ENCODE measurements at places on chromosomes 4 and X.

DNA sequence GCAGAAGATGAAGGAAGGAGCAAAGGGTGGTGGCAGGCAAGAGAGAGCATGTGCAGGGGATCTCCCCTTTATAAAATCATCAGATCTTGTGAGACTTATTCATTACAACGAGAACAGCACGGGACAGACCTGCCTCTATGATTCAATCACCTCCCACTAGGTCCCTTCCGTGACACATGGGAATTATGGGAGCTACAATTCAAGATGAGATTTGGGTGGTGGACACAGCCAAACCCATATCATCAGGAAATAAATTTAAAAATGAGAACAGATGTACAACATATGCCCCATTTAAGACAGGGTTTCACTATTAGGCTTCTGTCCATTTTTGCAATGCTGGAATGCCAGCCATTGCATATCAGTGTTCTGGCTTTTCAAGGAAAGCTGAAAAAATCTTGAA lies 346.7 kb upstream of the SLIT2 start:
- DNase-seq = no peak

DNA sequence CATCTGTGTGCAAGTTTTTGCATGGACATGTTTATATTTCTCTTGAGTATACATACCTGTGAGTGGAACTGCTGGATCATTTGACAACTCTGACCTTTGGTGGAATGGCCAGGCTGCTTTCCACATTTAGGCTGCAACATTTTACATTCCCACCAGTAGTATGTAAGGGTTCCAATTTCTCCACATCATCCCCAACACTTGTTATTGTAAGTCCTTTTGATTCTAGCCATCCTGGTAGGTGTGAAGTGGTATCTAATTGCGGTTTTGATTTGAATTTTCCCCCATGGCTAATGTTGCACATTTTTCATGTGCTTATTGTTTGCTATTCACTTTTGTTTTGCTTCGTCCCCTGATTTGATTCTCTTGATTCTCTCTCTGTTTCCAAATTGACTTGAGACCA lies 16.4 kb downstream of the DLG3 start:
- no peak for DNase-seq

GRCh38 chrX:136679531-136679930 lies 31.6 kb downstream of the CD40LG start:
- no peak for DNase-seq

DNA sequence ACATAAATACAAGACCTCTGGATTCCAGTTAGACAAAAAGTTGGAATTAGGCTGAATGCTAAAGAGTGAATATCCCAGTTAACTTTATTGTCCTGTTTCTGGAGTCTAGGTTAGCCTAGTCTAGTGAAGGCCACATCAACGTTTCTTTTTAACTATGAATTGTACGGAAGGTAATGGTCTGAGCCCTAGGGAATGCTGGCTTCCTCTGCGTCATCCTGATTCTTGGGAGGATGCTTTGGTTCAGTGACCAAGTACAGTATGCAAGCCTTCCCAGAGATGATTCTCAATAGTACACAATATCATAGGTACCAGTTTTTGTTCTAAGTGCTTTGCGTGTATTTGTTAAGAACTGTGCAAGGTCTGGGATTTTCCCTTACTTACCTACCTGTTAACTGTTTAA lies 11.8 kb downstream of the DIAPH2 start:
- DNase-seq = no peak

- DNase-seq = no peak
Observed at GRCh38 chr4:96523611-96524010, 683.7 kb downstream of the PDHA2 start.

DNA sequence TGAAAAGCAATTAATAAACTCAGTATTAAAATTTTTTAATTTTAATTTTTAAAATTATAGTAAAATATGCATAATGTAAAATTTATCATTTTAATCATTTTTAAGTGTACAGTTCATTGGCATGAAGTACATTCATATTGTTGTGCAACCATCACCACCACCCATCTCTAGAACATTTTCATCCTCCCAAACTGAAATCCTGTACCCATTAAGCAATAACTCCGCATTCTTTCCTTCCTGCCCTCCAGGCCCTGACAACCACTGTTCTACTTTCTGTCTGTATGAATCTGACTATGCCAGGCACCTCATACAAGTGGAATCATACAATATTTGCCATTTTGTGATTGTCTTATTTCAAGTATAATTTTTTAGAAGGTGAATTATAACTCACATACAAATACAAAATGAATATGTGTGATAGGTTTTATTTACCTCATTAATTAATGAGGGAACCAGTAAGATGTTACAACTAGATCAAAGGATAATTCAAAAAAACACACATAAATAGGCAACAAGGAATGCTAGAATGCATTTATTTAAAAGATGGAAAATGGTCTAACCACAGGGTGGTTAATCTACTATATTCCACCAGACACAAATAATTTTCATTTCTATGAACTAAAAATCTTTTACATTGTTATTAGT lies 13.1 kb upstream of the AFF1 start:
- DNase-seq = no peak

DNA sequence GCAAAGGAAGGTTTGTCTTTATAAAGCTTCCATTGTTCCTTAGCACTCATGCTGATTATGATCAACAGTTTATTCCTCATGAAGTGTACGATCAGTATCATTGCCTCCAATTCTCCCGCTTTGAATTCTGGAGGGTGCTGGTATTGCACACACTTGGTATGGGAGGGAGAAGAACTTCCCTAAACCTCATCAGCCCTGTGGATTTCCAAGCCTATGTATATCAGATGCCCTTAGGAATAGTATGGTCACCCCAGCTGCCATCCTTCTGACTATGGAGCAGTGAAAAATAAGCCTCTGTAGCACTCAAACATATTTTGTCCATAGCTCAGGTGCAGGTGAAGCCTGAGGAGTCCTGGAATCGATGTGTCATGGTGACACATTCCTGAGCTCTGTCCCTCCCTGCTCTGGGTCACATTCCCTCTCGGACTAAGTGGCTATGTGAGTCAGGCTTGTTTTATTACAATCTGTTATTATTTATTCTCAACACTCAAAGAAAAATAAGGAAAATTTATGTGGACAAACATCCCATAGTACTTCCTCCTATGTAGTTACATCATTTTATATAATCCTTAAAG lies 2.0 kb upstream of the ZDHHC9 start:
- DNase-seq = no peak

GRCh38 chr4:79292008-79292407 lies 33.9 kb downstream of the NAA11 start:
- DNase-seq = no peak

- no peak for DNase-seq
Observed at GRCh38 chr4:138405466-138405891, 163.3 kb upstream of the SLC7A11 start.
